ENCODE measurements at places on chromosomes 7 and 10. TPM values are rescaled to one million over a fixed set of nuclear protein-coding genes. Genes with fewer than 3 reads are reported as not detected.

Gene MACC1
- total RNA-seq = 0.13 TPM

- DNase-seq = no peak
Observed at GRCh38 chr10:126979311-126979710, 74.1 kb downstream of the DOCK1 start.

DNA sequence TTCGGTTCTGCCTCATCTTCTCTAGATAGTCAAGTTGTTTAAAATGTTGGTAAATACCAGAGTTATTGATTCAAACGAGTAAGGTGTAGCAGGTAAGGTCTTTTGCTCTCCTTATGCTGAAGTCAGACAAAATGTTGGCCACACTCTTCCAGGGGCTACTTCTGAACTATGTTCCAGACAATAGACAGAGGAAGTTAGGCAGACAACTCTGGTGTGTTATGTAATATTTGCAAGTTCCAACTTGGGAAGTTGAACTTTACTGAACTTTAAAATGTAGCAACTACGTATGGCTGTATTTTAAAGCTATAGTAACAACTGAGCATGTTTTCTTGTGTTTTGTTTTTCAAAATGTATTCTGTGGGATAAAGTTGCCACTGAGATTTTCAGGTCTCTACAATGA, 125.7 kb upstream of the NEBL start:
- DNase-seq = no peak

DNA sequence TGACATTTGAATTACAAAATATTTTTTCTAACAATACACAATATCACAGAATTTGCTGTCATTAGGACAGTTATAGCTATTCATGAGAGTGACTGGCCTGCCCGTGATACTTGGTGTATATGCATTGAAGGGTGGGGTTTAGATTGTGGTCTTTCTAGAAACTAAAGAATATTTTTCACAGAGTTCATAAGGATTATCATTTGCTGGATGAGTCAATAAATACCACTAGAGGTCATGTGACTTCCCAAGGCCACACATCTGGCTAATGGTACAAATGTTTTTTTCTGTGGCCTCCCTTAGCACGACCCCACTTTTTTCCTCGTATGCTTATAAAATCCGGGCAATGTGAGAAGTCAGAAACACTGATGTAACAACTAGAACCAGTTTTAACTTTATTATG, 5.2 kb downstream of the OPTN start:
- no peak for DNase-seq

- DNase-seq = no peak
Observed at GRCh38 chr10:109973326-109973829, 34.4 kb upstream of the ADD3 start.

- DNase-seq = no peak
Observed at GRCh38 chr7:107075863-107076574, 31.5 kb downstream of the PRKAR2B start.

DNA sequence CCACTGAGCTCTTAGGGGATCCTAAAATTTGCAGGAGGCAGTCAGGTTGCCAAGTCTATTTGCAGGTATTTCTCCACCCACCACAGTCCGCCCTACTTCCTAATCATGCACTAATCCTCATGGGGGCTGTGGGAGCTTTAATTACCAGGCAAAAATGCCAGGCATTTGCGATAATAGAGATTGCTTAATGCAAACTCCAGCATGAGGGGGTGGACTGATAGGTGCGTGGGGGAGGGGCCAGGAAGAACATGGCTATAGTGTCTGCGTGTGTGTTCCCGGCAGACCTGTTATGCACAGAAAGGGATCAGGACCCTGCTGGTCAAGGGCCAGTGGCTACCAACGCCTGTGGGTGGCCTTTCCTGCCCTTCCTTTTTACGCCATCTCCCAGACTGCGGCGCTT, 15.6 kb upstream of the AQP1 start:
- DNase-seq = no peak

- peak; percentile 78 for DNase-seq
Observed at GRCh38 chr10:21173802-21174714, 276.9 kb upstream of the NEBL start.

DNA sequence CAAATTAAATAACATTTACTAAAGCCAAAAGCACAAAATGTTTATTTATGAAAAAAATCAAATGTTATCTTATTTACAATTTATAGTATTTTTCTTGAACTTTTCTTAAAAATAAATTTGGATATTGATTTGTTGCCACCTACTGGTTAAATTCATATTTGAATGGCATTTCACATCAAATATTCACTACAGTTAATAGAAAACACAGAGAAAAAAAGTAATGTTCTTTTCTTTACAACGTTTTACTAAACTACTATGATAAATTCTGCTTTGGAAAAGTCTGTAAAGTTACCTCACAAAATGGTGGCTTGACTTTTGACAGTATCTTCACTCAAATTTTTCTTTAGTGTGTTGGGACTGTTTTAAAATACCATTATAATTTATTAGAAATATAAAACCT, 52.7 kb downstream of the SRPK2 start:
- no peak for DNase-seq

Gene ENTPD1
- total RNA-seq = 3.7 TPM

GRCh38 chr7:108299251-108299973, 156.8 kb downstream of the NRCAM start:
- DNase-seq = no peak

DNA sequence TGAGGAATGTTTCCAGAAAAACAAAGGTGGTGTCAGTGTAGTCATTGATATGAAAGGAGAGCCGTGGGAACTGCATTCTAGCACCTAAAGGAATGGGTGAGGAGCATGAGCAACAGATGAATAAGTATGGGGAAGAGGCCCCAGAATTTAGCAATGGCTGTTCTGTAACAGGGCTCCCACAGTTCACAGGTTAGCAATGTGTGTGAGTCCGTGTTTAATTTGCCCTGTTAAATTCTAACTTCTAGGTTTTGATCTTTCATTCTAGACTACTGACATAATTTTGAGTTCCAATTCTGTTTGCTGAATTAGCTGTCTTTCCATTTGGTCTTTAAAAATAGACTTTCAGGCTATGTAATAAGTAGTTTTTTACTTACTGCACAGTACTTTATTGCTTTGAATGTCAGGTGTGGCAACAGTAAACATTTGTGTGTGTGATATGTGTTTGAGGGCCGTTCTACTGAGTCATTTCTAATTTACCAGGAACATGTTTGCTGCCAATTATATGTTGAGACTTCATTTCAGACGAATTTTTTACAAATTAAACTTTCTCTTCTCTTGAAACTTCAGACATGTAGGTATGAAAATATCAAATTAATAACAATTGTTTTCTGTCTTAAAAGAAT, 8.8 kb downstream of the STK17A start:
- DNase-seq = no peak

DNA sequence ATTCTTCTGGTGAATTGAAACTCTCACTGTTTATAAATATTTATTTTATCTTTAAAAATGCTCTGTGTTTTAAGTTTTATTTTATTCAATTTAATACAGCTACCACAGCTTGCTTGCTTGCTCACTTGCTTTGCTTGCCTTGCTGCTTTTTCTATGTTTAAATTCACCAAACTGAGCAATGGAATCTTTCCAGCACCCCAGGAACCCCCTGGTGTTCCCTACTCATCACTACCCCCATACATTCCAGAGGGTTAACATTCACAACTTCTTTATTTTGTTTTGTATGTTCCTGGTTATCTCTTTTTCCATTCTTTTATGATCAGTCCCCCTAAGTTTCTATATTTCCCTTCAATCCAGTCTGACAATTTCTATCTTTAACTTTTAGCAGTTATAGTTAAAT, 166.5 kb upstream of the COL1A2 start:
- DNase-seq = no peak

Gene PHKG1
- 0.88 TPM for total RNA-seq

DNA sequence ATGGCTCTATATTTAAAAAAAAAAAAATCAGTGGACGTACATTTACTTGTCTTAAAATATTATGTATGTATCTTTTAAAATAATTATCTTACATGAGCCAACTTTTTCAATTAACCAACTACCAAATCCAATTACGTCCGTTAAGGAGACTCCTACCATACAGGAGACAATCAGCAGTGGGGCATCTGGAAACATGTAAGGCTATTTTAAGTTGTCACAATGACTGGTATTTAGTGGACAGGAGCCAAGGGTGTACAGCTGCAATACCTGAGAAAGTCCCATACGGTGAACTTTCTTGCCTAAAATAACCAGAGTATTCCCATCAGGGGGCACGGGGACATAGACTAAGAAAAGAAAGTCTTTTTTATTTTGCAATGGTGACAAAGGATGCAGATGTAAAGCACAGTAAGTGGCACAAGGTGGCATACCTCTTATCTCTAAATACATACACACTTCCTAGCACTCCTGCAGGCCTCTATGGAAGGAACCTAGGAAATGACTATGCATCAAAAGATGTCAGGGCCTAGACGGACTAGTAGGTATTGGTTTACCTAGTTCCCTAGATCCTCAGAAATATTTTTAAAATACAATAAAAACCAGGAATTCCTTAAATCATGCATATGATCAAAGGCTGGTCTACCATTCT, 16.0 kb upstream of the TLL2 start:
- DNase-seq = no peak

Gene HOXA5
- total RNA-seq = 0.77 TPM

GRCh38 chr7:151851145-151851751, 25.7 kb downstream of the PRKAG2 start:
- DNase-seq = peak; percentile 51

DNA sequence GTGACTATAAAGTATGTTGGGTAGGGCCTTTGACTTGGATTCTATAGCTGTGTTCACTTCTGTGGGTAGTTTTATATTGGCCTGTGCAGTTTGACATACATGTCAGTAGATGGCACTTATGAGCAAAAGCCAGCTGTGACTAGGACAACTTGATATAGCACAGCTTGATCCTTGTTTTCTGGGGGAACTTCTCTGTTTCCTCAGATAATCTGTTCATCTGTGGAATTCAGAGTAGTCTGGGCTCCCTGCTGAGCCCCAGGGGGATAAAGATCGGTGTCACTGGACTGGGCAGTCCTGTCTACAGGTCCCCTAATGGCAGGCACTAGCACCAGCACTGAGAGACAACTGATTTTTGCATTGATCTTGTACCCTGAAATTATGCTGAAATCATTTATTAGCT, 25.4 kb downstream of the CYP2C9 start:
- DNase-seq = no peak

Gene SPRN
- total RNA-seq = 15.1 TPM

DNA sequence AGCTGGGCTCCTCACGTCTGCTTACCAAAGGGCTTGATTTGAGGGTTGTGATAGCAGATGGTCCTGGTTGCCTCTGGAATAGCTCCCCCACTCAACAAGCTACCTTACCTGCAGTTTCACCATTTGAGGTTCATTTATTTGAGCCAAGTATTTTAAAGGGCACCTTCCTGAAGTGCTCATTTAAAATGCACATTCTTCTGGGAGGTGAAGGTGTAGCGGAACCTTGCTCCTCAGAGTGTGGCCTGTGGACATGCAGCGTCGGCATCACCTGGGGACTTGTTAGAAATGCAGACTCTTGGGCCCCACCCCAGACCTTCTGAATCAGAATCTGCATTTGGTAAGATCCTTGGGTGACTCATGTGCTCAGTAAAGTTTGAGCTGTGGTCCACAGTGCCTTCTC, 2.3 kb downstream of the CDH23 start:
- no peak for DNase-seq

Gene CCL24
- total RNA-seq = not detected

DNA sequence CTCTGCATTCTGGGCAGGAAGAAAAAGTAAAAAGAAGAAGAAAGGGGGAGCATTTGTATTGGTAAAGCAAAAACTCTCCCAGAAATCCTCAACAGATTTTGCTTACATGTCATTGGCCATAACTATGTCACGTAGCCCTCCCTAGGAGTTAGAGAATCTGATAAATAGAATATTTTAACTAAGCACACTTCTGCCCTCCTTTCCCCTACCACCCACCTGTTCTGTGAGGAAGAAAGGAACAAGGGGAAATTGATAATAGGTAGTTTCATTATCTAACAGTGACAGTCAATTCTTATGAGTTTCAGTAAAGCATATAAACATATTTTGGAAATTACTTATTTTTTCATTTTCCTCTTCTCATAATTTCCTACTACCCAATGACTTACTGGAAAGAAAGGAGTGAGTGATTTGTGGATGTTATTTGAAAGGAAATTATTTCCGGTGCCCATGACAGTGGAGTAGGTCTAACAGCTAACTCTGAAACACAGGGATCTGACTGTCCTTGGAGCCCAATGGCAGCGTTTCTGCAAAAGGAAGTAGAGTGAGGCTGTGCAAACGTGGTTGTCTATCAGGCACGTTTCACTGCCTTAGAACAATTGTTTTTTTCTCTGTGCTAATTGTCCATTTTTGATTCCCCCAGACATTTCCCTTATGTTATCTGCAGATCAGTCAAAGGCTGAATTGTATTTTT, 128.6 kb upstream of the MDFIC start:
- no peak for DNase-seq

Gene LRRC17
- total RNA-seq = 0.99 TPM

Gene ITIH5
- 0.50 TPM for total RNA-seq

Gene SPAM1
- total RNA-seq = not detected

Gene TAS2R3
- total RNA-seq = 0.32 TPM

GRCh38 chr7:92968502-92968901, 132.1 kb upstream of the CDK6 start:
- no peak for DNase-seq

Gene OPN1SW
- not detected for total RNA-seq

DNA sequence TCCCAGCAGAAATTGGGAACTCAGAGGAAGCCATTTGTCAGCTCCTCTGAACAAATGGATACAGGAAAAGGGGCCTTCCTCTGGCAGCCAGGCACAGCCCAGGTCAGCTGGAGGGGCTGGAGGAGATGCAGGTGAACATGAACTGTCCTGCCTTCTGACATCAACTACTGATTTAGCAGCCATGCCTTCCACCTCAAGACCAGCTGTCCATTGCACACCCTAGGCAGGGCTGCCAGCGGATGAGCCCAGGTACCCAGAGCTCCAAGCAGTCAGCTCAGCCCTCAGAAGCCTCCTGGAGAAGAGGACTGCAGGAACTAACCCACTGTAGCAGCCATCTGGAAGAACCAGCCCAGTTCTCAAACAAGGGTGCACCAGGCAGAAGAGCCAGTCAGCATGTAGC, 44.1 kb upstream of the GDF10 start:
- DNase-seq = no peak

Data from right lobe of liver (tissue), 6 donors.